Vagina (tissue), 2 donors: ENCODE measurements at places on chromosomes 7 and 10.

DNA sequence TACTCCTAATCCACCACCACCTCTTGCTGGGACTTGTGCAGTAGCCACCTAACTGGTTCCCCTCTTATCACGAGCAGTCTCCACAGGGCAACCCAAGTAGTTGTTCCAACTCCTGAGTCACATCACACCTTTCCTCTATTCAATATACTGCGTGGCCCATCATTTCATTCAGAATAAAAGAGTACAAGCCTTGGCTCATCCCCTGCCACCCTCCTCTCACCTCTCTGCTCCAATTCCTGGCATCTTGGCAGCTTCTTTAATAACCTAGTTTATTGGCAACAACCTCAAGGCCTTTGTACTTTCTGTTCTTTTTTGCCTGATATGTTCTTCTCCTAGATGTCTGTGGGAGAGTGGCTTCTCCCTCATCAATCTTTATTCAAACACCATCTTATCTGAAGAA is 199.4 kb downstream of the KIAA1217 start:
- no peak for DNase-seq

- DNase-seq, result no peak
These were observed 157.3 kb downstream of the CTTNBP2 start for GRCh38 chr7:117715784-117716445.

GRCh38 chr10:129677377-129677927 is 210.4 kb downstream of the MGMT start:
- no peak for DNase-seq

GRCh38 chr10:93287775-93288174 is 194.4 kb downstream of the MYOF start:
- DNase-seq, result no peak

DNA sequence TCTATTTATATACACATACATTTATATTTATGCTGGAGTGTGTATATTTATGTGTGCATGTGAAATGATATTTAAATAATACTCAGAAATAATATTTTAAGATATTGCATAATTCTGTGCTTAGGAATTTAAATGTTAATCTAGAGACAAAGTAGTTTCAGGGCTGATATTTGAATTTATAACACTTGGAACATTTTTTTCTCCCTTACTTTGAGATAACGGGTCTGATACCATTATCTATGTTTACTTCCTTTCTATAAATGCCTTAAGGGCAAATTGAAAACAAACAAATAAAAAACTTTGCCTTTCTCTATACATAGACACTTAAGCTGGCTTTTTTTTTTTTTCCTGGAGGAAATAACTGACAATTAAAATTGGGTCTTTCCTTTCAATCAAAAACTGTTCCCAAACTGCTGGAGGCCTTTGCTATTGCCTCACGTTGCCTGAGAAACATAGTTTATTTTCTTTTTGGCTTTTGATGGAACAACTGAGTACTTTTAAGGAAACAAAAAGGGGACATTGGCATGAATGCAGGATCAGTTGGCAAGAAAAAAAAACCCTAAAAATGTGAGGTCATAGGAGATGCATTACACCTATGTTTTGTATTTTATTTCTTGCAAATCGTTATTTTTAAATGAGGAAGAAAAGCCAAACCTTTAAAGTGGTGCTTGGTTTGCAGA is 98.7 kb downstream of the ITGA8 start:
- no peak for DNase-seq

DNA sequence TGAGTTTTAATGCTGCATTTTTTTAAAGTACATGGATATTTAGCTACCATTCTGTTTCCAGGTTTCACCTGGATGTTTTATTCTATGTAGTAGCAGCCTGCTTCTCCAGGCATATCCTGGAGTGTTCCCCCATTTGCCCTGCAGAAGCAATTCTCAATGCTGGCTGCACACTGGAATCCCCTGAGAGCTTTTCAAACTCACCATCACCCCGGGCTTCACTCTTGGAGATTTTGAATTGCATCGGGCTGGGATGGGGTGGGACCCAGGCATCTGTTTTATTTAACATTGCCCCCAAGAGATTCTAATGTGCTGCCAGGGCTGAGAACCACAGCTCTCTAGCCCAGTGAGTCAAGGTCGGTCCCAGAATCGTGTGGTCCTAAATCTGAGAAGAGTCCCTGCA is 113.2 kb upstream of the MACROH2A2 start:
- DNase-seq, result no peak

- DNase-seq, result no peak
These were observed 196.4 kb downstream of the EVX1 start for GRCh38 chr7:27438881-27439589.

- DNase-seq, result no peak
These were observed 17.2 kb upstream of the SYPL1 start for GRCh38 chr7:106129291-106129690.

DNA sequence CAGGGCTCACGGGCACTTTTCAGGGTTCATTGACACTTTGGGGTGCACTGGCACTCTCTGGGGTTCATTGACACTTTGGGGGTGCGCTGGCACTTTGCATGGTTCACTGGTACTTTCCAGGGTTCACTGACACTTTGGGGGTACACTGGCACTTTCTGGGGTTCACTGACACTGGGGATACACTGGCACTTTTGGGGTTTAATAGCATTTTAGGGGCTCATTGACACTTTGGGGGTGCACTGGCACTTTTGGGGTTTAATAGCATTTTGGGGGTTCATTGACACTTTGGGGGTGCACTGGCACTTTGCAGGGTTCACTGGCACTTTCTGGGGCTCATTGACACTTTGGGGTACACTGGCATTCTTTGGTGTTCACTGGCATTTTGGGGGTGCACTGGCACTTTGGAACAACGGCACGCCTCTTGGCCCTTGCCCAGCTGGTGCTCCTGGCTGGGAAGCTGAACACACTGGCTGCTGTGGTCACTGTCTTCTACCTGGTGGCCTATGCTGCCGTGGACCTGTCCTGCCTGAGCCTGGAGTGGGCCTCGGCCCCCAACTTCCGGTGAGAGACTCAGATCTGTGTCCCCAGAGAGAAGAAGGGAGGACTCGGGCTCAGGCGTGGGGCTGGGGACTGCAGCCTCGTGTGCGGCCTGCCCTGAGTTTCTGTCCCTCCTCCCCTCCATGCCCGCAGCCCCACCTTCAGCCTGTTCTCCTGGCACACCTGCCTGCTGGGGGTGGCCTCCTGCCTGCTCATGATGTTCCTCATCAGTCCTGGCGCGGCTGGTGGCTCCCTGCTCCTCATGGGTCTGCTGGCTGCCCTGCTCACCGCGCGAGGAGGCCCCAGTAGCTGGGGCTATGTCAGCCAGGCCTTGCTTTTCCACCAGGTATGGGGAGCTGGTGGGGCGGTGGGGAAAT is 6.2 kb upstream of the TRIP6 start:
- no peak for DNase-seq

- no peak for DNase-seq
These were observed 156.8 kb upstream of the FRMD4A start for GRCh38 chr10:14487488-14487883.

- DNase-seq, result no peak
These were observed 69.4 kb downstream of the ARMH3 start for GRCh38 chr10:101986624-101986971.

GRCh38 chr10:32298075-32298812 is 48.7 kb downstream of the EPC1 start:
- no peak for DNase-seq

DNA sequence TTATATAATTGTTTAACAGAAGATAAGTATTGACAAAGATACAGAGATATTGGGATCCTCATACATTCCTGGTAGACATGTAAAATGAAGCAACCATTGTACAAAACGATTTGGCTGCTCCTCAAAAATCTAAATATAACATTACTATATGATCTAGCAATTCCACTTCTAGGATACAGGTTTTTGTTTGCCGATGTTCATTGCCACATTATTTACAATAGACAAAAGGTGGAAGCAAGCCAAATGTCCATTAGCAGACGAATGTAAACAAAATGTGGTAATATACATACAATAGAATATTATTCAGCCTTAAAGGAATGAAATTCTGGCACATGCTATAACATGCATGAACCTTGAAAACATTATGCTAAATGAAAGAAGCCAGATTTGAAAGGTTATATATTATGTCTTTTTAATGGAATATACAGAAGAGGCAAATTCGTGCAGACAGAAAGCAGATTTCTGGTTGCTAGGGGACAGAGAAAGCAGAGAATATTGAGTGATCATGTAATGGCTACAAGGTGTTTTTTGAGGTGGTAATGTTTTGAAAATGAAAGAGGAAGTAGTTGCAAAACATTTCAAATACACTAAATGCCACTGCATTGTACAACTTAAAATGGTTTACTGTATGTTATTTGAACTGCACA is 44.9 kb downstream of the POLR1F start:
- no peak for DNase-seq

GRCh38 chr10:112370424-112370819 is 3.5 kb upstream of the ACSL5 start:
- DNase-seq, result peak; percentile 67

DNA sequence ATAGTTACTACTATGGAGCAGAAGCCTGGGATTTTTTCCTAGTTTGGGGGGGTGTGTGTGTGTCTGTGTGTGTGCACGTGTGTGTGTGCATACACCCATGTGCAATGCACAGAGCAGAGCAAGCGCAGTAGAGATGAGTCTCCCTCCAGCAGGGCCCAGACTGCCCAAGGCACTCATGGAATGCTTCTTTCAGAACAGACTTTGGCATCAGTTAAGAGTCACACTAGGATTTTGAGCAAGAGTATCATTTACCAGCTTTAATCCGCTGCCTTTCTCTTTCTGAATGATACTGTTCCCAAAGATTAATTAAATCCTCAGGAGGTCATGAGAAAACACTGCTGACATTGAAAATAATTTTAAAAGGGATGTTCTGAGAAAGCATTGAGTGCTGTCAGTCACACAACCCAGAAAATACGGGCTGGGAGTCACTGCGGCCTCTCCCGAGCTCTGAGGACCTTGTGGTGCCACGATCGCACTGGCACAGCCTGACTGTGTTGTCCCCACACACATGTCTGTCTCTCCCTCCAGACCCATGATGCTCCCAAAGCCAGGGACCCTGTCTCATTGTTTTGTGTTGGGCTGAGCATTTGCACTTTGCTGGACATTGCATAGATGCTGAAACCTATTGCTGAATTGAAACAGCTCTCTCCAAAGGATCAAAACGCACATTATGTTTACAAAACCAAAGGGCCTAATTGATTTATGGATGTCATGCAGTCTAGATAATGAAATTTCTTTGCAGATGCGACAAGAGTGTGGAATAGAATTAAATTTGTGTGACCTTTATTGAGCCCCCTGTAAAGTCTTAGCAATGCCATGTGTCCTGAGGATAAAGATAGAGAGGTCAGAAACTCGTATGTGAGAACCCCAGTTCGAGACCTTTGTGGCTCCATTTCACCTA is 54.7 kb upstream of the FIGNL1 start:
- no peak for DNase-seq

DNA sequence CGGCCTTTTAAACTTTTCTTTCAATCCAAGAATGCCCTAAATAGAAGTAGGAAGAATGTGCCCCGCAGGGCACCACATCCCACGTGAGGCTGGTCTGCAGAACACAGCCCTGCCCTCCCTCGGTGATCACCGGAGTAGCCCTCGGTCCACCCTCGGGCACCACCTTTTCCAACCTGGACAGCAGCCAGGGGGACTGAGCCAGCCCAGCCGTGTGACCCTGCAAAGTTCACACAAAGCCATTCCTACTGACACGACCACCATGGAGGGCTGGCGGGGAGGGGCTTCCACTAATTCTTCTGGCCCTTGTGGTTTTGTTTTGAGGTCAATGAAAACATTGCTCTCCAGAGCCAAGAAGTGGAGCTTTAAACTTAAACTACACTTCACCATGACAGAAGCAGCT is 132.2 kb downstream of the TCERG1L start:
- DNase-seq, result peak; percentile 52

GRCh38 chr10:124286621-124287020 is 132.1 kb downstream of the OAT start:
- DNase-seq, result no peak

GRCh38 chr7:134755422-134756022 is 23.9 kb upstream of the CALD1 start:
- no peak for DNase-seq

- DNase-seq, result no peak
These were observed 26.9 kb upstream of the ELN start for GRCh38 chr7:74001150-74001494.

DNA sequence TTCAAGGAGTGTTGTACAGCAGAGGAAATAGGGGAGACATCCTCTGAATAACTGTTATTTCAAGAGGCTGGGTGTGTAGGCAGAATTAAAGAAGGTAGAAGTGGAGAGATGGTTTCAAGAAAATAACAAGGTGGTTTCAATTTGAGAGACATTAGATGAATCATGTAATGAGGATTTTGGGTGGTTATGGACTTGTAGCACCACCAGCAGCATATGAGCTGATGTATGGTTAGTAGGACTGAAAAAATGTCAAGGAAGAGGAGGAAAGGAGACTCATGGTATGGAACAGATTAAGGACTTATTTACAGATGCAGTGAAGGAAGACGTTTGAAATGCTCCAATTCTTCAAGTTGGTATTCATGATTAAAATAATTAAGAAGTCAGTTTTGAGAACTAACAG is 166.2 kb downstream of the EXOC4 start:
- no peak for DNase-seq

- no peak for DNase-seq
These were observed 201.2 kb downstream of the DIP2C start for GRCh38 chr10:488081-488932.

- no peak for DNase-seq
These were observed 30.5 kb upstream of the GRID1 start for GRCh38 chr10:86397120-86397519.
